ENCODE measurements at places on chromosomes 3 and 15.

- DNase-seq, result peak; percentile 20
These were observed 17.5 kb upstream of the GASK1A start for GRCh38 chr3:42961633-42962032.

DNA sequence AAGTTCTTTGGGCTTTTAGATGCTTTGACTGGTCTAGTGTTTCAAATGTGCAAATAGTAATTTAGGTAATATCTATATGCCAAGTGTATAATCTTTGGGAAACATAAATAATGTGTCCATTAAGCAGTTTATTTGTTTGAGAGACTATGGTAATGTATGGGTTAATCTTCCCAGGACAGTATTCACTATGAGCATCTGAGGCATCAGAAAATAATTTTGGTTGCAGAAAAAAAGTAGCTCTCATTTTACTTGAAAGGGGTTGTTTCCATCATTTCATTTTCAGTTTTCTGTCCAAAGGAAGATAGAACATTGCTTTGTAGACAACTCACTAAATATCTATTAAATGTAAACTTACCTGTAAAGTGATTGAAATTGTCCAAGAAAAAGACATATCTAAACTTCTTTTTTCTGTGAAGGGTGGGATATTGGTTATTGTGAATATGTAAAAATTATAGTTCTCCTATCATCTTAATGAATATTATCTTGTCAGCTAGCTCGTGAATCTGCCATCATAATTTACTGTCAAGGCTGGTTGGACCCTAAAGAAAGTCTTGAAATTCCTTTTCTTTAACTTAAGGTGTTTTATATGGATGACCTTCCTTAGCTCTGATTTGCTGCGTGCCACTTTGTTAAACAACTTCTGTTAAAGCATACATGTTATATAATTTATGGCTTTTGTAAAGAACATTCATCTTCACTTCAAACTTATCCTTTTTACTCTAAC lies 108.8 kb downstream of the EPHA3 start:
- DNase-seq, result no peak

GRCh38 chr15:88142121-88142520 lies 114.4 kb downstream of the NTRK3 start:
- DNase-seq, result no peak

GRCh38 chr3:188680189-188680588 lies 491.6 kb upstream of the TPRG1 start:
- no peak for DNase-seq

GRCh38 chr15:61106044-61106834 lies 122.9 kb downstream of the RORA start:
- no peak for DNase-seq

GRCh38 chr3:54960082-54960481 lies 32.2 kb upstream of the LRTM1 start:
- no peak for DNase-seq

GRCh38 chr15:78599189-78599588 lies 21.6 kb downstream of the CHRNA3 start:
- no peak for DNase-seq
